ENCODE measurements at places on chromosomes 5 and 9. TPM values are rescaled to one million over a fixed set of nuclear protein-coding genes. Genes with fewer than 3 reads are reported as not detected.

DNA sequence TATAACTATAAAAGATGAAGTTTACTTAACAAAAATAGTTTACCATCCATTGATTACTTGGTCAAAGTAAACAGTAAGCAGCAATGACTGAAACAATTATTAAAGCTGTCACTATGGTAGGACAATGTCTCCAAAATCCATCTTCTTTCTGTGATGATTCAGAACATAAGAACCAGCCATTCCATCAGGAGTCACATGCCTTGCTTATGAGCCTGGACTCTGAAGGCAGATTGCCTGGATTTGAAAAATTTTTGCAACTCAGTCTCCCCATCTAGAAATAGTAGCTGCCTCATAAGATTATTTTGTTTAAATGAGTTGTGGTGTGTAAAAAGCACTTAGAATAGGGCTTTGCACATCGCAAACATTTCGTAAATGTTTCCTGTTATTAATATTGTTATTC is 136.2 kb downstream of the LIFR start:
- DNase-seq: no peak

The CXXC5 gene
- 21.3 TPM for total RNA-seq

GRCh38 chr9:123662057-123662776 is 267.7 kb downstream of the DENND1A start:
- no peak for DNase-seq

GRCh38 chr9:114910541-114910940 is 19.9 kb downstream of the TNFSF8 start:
- DNase-seq: no peak

The ADCY2 gene
- 0.19 TPM for total RNA-seq

GRCh38 chr9:131804826-131805225 is 65.0 kb upstream of the RAPGEF1 start:
- DNase-seq: no peak

DNA sequence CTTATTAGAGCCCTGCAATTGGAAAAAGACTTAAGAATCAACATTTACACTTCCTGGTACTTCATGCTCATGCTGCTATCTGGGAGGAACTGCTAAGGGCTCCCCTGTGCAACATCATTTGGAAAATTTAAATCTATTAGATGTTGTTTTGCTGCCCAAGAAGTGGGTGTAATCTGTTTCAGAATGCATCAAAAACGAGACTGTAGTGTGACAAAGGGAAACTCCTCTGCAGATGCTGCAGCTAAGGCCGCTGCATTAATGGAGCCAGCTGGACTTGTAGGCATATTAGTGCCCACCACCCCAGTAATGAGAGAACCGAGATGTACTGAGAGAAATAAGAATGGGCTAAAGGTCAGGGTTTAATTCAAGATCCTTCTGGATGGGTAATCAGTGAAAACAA is 11.1 kb upstream of the PAIP1 start:
- no peak for DNase-seq

- DNase-seq: no peak
Observed at GRCh38 chr9:91578911-91579310, 155.3 kb upstream of the NFIL3 start.

DNA sequence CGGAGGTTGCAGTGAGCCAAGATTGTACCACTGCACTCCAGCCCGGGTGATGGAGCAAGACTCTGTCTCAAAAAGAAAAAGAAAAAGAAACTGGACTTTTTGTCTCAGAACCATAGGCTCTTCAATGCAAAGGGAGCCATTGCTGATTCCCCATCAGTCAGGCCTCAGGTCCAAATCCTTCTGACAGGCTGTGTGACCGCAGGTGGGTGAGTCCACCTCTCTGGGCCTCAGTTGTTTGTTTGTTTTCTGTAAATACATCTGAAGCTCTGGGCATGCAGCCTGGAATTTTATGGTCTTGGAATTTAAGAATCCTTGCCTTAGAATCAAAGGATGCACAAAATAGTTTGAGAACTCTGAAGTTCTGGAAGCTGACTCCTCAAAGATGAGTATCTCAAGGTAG is 21.1 kb upstream of the TOR2A start:
- DNase-seq: no peak
